ENCODE measurements at places on chromosomes 16 and 17.

GRCh38 chr17:80717720-80718083 lies 173.1 kb downstream of the RPTOR start:
- ATAC-seq = no peak

DNA sequence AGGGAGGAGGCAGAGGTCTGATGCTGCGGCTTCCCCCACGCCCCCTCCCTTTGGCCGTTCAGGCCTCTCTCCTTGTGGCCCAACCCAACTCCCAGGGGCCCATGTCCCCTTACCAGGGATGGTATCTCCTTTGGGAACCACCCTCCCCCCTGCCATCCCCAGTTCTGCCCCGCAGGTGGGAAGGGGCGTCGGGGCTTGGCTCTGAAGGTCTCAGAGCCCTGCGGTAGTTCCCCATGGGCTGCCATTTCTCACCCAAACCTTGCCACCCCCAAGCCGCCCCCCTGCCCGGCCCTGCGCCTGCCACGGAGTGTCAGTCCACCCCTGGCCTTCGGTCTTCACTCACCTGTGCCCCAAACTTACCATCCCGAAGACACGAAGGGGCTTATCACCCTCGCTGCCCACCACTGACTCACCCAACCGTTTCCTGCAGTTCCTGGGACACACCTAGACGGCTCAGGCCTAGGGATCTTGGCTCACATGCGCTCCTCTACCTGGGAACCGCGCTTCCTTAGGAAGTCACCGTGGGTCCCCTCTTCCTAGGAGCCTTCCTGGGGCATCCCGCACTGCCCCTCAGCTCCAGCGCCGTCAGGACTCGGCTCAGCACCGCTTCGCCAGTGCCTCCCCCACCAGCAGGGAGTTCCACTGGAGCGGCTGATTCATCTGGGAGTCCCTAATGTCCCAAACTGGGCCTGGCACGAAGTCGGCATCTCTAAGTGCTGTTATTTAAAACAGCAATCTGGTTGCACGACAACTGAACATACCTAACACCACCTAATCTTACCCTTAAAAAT lies 1.1 kb upstream of the DOC2A start:
- ATAC-seq = no peak

DNA sequence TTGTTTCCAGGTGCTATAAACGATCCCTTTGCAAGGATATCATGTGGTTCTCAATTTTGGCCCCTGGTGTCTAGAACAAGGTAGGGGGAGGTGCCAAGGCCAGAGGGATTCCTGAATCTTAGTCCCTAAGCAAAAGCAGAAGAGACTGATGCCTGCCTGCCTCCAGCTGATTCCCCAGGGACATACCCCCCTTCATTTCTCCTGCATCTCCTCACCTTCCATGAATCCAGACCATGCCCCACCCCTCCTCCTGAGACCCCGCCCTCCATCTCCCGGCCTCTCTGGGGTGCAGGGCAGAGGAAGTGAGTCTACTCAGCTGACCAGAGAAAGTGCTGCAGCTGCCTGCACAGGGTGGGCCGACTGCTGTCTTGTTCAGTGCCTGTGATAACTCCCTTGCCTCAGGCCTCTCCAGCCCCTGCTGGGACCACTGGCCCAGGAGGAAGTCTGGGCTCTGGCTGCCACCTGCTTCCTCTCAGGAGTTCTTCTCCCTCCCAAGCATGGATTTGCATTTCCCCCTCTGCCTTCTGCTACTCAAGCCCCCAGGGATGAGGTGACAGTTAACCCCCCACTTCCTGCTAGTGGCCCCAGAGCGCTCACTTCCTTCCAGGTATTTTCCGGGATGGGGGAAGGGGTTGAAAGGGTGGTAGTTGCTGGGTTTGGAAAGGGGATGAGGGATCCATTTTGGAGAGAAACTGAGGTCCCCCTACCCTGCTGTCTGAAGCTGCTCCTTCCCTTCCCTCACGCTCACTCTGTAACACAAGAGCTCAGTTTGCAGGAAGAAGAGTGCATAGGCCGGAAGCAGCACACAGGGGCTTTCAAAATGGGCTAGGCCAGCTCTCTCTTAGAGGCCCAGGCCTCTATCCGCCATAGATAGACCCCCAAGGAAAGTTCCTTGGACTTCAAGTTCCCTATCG lies 10.5 kb upstream of the TSPOAP1 start:
- ATAC-seq = peak; percentile 28

DNA sequence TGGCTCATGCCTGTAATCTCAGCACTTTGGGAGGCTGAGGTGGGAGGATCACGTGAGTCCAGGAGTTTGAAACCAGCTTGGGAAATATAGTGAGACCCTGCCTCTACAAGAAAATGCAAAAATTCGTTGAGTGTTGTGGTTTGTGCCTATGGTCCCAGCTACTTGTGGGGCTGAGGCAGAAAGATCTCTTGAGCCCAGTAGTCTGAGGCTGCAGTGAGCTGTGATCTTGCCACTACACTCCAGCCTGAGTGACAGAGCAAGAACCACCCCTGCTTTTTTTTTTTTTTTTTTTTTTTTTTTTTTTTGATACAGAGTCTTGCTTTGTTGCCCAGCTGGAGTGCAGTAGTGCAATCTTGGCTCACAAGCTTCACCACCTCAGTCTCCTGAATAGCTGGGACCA lies 34.0 kb downstream of the ITGB3 start:
- no peak for ATAC-seq

DNA sequence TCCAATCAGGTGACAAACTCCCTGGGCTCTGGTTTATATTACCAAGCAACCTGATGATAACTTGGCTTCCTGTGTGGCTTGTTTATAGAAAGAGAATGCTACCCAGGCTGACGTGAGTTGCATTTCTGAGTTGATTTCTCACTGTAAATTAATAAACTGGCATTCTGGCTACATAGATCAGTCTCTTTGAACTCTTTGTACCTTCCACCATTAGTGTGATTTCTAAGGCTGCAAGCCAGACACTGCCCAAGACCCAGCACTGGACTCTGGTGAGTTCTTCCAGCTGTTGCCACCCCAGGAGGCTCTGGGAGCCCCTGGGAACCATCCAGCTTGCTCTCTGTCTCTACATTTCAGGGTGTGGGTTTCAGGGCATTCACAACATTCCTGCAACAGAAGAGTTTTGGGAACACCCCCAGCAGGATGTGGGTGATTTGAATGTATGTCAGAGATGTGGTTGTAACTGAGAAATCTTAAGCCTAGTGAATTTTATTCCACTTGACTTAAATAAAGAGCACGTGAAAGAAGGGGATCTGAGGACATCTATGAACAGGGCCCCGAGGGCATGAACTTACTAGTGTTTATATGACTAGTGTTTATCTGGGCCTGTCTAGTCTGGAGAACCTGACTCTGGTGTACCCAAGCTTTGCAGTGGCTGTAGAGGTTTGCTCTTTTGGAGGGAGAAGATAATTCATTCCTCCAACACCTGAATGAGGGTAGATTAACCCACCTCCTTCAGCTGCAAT lies 30.3 kb upstream of the LRRC37A start:
- ATAC-seq = no peak

- no peak for ATAC-seq
Observed at GRCh38 chr17:82245134-82246039, 16.5 kb downstream of the SLC16A3 start.

- ATAC-seq = peak; percentile 1
Observed at GRCh38 chr17:78781104-78781892, 775 bp downstream of the CYTH1 start.

DNA sequence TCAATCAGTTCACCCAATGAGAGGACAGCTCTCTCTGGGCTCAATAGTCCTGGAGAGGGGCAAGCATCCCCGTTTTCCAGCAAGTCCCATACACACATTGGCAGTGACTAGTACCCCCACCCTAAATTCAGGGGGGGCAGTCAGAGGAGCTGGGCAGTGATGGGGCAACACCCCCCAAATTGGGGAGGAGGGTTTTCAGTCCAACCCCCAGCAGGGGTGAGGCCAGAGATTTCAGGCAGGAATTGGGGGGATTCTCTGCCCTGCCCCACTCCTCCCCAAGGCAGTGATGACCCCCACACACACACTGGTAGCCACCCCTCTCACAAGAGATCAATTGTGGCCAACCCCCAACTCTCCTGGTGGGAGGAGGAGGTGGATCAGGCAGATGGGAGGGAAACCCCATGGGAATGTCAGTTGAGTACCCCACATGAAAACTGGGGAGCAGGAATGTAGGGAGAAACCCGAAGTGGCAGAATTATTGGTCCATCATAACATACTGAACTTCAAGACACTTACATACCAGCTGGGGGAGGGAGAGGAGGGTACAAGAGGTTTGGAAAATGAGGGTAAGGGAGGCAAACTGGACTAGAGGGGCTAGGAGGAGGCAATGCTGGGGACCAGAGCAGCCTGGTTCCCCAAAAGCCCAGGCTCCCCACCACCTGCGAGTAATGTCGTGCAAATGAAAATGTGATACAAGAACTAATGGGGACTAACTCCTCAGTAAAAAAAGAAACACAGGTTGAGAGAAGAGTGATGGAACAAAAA lies 3.1 kb downstream of the VAMP2 start:
- no peak for ATAC-seq

DNA sequence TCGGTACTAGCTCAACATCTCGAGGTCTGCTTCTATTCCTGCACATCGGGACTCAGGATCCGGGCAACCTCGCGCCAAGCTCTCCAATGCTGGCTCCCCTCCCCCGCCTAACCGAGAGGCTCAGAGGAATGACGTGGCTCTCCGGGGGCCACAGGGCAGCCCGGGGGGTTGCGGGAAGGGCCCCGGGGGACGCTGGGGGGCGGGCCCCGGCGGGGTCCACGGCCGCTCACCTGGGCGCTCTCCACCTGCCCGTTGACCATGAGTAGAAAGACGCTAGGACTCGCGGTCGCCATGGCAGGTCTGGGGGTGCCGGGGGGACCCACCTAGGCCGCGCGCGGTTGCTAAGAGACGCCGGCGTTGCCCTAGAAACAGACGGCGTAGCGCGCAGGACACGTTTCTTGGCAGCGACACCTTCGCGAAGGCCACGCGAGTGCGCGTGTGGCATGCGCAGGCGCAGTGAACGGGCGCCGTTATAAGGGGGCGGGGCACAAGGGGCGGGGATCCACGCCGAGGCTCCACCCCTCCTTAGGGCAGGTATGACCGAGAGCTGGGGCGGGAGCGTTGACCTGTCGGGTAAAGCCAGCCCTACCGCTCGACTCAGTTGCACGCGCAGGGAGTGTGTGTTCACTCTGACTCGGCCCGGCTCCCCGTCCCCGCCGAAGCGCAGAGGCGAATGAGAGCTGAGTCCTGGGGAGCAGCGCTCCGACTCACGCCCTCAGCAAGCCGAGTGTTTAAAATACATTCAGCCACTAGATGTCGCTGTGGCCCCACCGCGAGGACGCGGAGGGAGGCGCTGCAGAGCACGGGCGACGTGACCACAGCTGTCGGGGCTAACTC lies at the start of gene B9D1:
Gene B9D1, minus strand, starts transcription at position 447 of the 837 bp plus-strand sequence. Its CDS starts 154 bp downstream, at position 293.
- peak; percentile 94 for ATAC-seq

- ATAC-seq = no peak
Observed at GRCh38 chr17:55549140-55549539, 37.9 kb upstream of the SMIM36 start.

- ATAC-seq = no peak
Observed at GRCh38 chr17:77240976-77241375, 100.2 kb downstream of the SEC14L1 start.

- no peak for ATAC-seq
Observed at GRCh38 chr16:8890549-8890921, 8.4 kb downstream of the LITAFD start.

DNA sequence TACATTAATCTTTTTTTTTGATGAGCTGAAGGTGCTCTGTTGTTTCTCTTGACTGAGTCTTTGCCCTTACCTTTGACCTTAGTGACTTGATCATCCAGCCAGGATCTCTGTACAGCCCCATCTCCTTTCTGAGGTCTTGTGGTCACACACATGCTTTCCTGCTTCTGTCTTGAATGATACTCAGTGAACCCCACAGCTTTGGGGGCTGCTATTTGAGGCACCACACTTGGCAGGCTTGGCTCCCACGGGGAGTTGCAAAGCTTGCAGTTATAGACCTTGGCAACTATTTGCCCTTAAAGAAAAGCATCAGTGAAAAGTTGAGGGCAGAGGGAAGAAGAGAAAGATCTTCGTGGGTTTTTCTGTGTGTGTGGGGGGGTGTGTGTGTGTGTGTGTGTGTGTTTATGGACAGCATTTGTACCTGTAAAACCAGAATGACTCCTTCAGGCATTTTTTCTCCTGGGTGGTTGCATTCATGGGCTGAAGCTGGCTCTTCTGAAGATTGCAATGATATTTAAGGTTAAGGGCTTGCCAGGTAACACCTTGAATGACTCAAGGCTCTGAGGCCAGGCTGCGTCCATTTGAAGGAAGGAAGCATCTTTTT lies 101.6 kb downstream of the MSI2 start:
- peak; percentile 87 for ATAC-seq

DNA sequence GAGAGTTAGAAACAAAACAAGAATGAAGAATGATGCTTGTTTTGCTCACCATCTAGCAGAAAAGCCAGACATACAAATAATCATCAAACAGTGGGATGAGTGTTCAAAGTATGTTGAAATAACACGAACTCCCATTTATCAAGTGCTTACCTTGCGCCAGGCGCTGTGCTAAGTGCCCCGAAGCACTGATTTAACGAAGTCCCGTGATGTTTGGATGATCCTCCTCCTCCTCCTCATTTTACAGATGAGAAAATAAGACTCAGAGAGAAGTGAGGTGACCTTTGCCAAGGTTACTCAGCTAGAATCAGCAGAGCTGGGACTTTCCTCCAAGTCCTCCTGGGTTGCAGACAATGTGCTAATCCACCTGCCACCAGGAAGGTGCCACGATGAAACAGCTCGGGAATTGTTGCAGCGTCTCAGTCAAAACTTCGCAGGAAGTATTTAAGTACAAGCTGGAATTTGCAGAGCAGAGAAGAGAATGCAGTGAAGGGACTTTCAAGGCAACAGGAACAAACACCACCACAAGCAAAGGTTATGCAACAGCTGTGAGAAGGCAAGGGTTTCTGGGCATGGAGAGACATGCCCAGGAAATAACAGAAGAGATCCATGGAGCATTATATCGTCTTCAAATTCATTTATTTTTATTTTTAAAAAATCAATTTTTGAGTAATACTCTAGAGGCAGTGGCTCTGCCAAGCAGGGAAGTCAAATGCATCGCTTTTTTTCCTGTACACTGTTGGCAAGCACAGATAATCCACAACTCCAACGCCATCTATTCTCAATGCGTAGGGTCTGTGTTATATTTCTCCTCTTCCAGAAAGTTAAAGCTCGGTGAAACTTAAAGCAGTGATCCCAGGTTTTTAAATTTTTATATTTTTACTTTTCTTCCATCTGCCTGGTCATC lies 11.1 kb downstream of the PRCD start:
- ATAC-seq = peak; percentile 54

- ATAC-seq = no peak
Observed at GRCh38 chr17:80316431-80316830, 55.8 kb downstream of the RNF213 start.

DNA sequence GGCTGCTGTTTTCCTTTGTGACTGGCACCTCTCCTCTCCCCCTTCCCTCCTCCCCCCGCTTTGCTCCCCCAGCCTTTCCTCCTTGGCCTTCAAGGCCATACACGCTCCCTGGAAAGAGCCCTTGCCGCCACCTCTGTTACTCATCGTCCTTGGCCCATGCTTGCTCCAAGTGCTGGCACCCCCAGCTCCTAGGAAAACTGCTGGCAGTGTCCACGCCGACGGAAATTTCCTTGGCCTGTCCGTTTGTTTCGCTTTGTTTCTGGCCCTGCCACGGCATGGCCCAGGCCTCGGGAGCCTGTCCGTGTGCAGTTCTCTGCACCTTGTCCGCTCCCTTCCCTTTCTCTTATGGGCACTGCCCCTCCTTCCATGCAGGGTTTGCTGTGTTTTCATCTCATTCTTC lies 18.0 kb downstream of the CA5A start:
- no peak for ATAC-seq

Measured in esophagus mucosa (tissue), 1 donor.